ENCODE measurements at places on chromosomes 11 and 22.

- no peak for DNase-seq
These were observed 7.9 kb upstream of the MACROD1 start for GRCh38 chr11:64173616-64174355.

DNA sequence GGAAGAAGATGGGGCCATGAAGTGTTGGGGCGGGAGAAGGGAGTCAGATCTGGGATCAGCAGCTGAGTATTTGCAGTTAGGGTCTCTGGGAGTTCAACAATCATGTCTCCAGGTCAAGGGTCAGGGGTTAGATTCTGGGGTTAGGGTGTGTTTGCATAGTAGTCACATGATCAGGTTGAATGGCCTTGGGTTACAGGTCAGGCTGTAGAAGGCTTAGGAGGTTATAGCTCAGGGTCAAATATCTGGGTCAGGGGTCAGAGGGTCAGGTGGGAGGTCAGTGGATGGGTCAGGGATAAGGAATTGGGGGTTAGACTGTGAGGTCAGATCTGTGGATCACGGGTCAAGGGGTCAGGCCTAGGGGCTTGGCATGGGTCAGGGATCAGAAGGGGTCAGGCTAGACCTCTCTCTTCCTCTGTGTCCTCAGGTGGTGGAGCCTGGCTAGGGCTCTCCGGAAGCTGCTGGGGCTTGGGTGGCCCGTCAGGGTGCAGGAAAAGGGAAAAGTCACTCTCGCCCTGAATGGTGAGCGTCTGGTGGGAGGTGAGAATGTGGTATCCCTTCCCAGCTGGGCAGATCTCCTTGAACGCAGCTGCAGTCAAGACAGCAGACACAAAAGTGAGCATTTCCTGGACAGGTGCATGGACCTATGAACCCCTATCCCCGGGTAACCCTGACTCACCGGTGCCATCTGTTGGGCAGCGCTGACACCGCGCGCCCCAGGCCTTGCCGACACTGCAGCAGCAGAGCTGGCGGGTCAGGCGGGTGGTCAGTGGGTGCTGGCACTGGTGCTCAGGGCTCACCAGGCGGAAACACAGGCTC is 6.4 kb downstream of the LTBP3 start:
- peak; percentile 89 for DNase-seq

DNA sequence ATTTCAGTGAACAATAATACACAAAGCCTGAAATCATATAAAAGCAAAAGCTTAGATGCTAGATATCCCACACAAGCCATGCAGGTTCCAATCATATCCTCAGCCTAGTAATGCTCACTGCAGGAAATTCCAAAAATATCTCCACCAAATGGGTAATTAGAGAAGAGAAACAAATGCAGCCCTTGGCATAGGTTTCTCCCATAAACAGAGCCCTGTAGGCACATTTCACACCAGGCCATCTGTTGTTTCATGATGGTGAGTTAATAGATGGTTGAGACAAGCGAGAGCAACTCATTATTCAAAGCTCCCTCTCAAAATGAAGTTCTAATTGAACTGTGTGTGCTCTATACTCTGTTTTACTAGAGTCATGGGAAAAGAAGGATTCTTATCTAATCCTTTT is 154.6 kb upstream of the TRPC6 start:
- DNase-seq = no peak

DNA sequence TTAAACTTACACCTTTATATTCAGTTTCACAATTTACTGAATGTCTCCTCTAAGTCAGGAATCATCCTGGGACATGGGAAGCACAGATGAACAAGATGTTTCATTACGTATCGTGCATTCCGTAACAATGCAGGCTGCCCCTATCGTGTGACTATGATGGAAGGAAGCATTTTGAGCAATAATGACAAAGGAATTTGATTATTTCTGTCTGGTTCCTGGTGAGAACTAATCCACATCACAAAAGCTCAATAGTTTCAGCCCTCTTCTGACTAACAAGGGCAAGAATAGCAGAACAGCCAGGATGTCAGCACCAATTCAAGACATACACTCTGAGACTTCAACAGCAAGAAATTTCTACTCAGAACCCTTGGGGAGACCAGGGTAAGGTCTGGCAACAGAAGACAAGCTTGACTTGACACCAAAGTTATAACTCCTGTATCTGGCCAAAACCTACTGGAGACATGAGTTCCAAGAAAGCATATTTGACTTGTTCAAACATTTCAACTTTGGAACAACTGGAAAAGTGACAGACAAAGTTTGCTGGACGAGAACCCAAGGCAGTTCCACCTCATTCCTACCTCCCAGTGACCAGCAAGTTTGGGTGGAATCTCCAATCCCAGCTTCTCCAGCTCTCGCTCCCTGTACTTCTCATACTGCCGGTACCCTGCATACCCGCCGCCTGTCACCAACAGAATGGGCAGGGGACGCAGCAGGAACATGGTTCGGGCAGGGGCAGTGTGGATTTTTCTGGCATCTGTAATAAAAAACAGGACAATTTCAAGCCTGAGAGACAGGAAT is 14.3 kb downstream of the PISD start:
- no peak for DNase-seq

DNA sequence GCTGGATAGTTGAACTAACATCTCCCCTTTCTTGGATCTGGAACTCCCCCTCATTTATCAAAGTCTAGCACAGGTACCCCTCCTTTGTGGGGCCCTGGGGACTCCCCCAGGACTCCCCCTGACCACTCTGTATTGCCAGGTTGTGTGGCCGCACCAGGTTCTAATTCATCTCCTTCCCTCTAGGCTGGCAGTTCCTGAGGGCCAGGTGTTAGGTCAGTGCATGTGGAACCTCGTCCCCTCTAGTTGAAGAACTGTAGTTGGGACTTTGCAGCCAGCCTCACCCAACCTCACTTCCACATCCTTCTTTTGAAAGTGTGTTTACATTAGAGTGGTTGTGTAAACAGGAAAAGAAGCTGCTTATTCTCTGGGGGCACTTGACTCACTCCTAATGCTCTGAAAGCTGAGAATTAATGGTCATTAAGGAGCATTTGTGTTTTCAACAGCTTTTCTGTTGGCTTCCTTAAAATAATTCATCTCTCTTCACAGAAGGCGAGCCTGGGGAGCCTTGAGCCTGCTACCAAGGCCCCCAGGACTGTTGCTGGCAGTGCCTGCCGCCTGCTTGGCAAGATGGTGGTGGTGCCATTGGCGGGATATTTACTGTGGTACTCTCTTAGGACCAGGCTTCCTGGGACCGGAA is 11.8 kb downstream of the UPB1 start:
- DNase-seq = no peak

- DNase-seq = no peak
These were observed 31.2 kb downstream of the ARHGAP8 start for GRCh38 chr22:44783581-44783980.

- no peak for DNase-seq
These were observed 731 bp upstream of the SLC37A2 start for GRCh38 chr11:125062218-125062930.

- no peak for DNase-seq
These were observed 709 bp downstream of the FTH1 start for GRCh38 chr11:61966734-61967115.

GRCh38 chr11:62390722-62391121 is 28.1 kb upstream of the SCGB1A1 start:
- DNase-seq = no peak

DNA sequence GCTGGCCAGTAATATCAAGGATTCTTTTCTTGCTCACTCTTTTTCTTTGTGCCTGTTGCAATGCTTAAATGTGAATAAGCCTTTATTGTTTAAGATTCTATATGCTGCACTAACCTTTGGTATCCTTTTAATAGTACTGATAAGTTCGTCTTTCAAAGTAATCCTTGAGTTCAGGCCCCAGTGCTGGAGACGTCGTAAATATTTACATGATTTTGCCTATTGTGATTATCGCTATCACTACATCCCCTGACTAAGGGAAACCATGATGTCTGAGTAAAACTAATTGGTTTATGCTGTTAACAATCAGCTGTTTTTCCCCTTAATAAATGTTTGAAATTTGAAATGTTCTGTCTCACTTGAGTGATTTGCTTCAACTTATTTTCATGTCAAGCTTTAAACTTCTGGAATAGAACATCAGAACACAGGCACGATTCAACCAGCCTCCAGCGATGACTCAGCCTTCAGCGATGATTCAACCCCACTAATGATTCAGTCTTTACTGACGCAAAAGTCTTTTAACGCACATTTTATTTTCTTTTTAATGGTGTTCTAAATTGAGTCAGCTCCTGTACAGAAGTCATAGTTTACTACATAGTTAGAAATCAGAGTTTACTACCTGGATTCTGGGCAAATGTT is 3.9 kb downstream of the HTATIP2 start:
- no peak for DNase-seq

DNA sequence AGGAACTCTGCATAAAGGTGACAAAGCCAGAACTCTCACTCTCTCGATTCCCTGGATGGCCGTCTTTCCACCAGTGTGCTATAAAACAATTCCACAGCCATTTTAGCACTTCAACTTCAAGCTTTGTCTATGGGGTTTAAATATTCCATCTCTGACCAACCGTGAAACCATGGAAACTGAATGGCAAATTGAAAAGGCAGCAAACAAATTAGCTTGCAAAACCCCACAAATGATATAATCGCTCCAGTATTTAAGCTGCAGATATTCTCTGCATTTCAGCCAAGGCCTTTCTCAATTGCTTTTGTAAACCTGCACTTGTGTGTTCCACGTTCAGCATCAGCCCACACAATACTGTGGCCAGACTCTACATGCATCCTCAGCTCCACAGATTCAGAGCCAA is 131.7 kb upstream of the ISX start:
- no peak for DNase-seq

GRCh38 chr11:74035264-74035663 is 26.4 kb upstream of the UCP3 start:
- no peak for DNase-seq

- no peak for DNase-seq
These were observed at the start of gene HEPACAM for GRCh38 chr11:124935548-124936514. Gene HEPACAM (minus strand): TSS chr11:124936047. CDS start chr11:124936006, 41 bp downstream.

DNA sequence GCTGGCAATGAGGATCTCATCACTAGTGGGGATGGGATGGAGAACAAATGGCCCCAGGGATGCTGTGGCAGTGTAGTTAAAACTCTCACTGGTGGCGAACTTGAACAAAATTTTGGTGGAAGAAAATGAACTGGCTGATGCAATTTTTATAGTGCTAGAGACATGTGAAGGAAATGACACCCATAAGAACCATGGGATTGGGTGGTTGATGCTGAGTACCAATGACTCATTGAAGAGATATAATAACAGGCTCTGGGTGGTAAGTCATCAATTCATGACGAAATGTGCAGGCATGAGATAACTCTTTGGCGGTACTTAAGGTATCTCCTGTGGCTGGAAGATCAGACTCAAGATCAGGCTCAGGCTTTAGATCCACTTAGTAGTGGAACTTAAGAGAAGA is 172.9 kb upstream of the DDI1 start:
- no peak for DNase-seq

- no peak for DNase-seq
These were observed 1.2 kb downstream of the DDX17 start for GRCh38 chr22:38504731-38505540.

- no peak for DNase-seq
These were observed 9.4 kb upstream of the CHADL start for GRCh38 chr22:41250127-41250526.

All from WTC11 (cell line).